Muscle of leg (tissue), 16 donors: ENCODE measurements at places on chromosomes 5 and 9. TPM values are rescaled to one million over a fixed set of nuclear protein-coding genes. Genes with fewer than 3 reads are reported as not detected.
A peak's percentile ranks its signal among the peaks of the same experiment; 100 is the strongest.

DNA sequence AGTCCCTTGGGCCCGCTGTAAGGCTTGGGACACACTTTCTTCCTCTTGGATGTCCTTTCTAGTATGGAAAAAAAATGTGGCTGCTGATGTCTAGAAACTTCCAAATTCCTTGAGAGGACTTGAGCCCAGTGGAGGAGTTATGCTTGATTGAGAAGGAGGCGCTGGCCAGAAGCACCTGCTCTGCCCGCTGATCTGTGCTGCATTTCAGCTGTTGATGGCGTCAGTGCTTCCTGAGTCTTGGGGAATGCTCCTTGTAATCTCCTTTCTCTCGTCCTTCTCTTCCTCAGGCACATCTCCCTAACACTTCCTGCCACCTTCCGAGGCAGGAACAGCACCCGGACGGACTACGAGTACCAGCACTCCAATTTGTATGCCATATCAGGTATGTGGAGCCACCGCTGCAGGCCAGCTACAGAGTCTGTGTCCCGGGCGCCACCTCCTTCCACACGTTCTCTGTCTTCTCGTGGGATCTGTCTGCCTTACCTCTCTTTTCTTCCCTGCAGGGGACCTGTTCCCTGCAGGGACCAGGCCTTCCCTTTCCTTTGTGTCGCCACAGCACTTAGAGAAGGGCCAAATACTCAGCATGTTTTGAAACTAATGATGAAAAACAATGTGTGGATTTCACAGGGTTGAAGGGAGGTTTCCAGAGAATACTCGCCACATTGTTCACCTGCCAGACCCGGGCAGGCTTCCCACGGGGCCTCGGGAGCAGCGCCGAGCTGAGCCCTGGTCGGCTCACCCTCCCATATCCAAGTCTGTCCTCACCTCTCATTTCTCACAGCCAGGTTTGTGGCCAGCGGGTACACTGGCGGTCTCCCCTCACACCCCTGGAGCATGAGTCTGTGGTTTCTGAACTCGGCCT is 95.2 kb downstream of the MVB12B start:
- DNase-seq = no peak

DNA sequence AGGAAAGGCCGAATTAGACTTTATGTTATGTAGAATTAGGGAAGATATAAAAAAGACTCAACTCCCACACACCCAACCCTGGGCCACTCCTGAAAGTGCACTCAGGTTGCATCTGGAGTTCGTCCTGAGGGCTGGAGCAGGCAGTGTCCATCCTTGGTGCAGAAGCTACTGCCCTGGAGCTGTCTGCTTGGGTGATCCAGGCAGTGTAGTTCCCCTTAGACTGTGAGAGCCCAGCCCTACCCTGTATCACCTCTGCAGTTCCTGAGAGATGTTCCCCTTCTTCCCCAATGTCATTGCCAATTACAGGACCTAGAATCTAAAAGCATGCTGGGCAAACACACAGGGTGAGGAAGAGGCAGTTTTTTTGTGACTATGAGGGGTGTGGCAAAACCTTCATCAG is 368.3 kb upstream of the ST8SIA4 start:
- DNase-seq = no peak

DNA sequence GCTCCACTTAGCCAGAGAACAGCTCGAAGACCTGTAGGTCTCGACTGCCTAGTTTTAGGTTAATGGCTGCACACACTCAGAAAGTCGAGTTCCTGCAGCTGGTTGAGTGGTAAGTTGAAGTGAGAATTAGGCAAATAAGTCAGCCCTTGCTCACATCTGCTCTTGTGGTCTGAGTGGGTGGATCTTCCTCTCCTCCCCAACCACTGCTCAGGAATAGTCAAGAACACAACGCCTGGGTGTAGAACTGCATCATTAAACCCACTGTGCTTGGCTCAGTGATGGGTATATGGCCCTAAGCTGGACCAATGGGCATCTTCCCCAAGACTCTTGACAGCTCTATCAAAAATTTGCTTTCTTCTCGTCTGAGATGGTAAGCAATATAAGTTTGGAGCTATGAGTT is 20.9 kb upstream of the ADAM19 start:
- DNase-seq = no peak

GRCh38 chr5:102794677-102795331 is 39.7 kb downstream of the PAM start:
- DNase-seq = no peak

GRCh38 chr5:148720257-148720656 is 65.9 kb upstream of the HTR4 start:
- no peak for DNase-seq

DNA sequence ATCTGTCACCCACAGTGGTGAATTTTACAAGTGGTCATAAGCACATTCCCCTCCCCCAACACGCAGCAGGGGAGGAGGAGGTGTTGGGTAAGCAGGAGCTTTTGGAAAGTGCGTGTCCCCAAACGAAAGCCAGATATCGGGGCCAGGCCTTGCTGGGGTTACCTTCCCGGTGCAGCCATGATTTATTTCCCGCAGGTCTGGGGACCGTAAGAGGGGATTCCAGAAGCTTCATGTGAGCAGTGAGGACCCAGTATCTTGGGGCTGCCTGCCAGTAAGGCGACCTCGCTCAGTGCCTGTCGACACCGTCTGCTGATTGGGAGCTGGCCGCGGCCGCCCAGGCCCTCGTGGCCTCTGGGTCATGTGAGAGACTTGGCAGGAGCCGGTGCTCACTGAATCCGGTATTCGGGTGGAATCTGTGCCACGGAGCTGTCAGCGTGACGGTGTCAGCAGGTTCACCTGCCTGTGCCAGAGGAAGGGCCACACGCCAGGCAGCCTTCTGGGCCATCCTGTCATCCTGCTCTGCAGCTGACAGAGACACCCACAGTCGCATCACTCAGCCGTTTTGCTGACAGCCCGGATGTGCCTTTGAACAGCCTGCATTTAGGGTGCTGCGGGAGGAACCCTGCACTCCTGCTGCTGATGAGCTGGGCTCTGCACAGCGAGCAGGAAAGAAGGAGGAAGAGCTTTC is 37.3 kb downstream of the SEC61B start:
- peak; percentile 84 for DNase-seq

- no peak for DNase-seq
These were observed 369.2 kb downstream of the PLK2 start for GRCh38 chr5:58090704-58091103.

DNA sequence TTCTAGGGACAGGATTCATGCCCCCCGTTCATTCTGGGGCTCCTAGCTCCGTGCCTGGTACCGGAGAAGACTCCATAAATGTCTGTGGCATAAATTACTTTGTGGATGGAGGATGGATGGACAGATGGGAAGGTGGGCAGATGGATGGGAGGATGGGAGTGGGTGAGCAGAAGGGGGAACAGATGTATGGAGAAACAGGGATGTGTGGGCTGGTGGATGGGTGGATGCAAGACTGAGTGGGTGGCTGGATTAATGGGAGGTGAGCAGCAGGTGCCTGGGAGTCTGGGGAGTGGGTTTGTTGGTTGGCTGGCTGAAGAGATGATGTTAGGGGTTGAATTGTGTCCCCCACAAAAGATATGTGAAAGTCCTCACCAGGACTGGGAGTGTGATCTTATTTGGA is 43.5 kb downstream of the SARDH start:
- no peak for DNase-seq

DNA sequence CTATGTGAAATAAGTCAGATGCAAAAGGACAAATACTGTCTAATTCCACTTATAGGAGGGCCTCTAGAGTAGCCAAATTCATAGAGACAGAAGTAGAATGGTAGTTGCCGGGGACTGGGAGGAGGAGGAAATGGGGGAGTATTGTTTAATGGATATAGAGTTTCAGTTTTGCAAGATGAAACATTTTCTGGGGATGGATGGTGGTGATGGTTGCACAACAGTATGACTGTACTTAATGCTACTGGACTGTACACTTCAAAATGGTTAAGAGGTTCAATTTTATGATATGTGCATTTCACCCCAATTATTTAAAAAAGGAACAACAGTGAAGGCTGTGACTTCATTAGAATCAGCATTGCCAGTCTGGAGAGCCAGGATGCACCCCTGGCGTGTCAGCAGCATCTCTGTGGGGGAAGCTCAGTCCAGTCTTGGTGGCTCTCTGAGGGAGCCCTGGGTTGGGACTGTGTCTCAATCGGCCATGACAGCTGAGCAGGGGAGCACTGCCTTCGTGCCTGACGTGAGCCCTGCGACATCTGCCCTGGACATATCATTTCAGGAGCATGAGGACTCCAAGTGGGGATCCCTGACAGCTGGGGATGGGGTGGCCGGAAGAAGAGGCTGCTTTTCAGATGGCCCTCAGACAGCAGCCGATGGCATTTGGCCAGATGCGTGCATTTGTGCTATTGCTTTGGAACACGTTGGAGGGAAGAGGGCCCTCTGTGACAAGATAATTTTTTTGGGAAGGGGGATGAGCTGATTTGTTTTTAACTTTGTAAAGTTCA is 130.8 kb upstream of the STC2 start:
- peak; percentile 85 for DNase-seq

DNA sequence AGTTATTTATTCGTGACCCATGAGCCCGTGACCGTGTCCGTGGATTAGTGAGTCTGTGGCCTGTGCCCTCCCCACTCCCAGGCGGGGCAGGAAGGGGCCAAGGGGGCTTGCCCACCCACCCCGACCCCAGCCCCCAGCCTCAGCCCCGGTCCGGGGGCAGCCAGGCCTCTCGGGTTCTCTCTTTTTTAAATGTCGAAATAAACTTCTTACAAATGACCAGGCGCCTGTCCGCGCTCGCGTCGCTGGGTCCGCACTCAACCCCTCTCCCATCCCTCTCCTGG is 7.6 kb downstream of the BARHL1 start:
- DNase-seq = no peak

DNA sequence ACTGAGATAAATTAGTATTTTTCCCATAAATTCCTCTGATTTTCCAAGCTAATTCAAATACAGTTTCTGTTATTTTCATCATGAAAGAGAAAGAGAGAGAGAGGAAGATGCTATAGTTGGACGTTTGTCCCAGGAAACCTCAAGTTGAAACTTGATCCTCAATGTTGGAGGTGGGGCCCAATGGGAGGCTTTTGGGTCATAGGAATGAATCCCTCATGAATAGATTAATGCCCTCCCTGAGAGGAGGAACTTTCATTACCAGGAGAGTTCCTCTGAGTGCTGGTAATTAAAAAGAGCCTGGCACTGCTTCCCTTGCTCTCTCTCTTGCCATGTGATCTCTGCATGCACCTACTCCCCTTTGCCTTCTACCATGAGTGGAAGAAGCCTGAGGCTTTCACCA is 189.9 kb upstream of the SMC2 start:
- DNase-seq = no peak

DNA sequence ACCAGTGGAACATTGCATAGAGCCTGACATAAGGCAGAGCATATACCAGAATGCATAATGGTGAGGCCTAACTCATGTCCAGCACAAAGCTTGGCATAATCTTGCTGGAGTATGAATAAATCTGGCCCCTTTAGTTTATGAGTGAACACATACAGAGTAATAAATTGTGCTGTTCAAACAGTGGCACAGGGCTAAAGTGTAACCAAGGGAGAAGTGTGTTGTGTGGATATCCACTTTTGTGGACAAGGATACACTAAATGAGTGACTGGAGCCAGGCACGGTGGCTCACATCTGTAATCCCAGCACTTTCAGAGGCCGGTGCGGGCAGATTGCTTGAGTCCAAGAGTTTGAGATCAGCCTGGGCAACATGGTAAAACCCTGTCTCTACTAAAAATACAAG is 29.4 kb upstream of the JMY start:
- no peak for DNase-seq

GRCh38 chr5:34957857-34958690 is 28.7 kb downstream of the DNAJC21 start:
- DNase-seq = peak; percentile 40

DNA sequence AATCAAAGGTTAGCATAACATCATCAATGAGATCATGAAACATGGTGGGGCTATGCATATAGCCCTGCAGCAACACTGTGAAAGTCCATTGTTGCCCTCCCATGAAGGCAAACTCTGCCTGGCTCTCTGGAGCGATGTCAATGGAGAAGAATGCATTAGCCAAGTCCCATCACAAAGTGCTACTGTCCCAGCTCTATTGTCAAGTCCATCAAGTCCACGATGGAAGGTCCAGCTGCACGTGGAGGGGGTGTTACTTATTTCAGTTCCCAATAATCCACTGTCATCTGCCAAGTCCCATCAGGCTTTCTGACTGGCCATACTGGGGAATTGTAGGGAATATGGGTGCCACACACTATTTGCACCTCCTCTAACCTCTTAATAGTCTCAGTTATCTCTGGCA is 10.8 kb downstream of the DMAC1 start:
- no peak for DNase-seq

- no peak for DNase-seq
These were observed 142.7 kb downstream of the TTLL11 start for GRCh38 chr9:121950441-121950840.

DNA sequence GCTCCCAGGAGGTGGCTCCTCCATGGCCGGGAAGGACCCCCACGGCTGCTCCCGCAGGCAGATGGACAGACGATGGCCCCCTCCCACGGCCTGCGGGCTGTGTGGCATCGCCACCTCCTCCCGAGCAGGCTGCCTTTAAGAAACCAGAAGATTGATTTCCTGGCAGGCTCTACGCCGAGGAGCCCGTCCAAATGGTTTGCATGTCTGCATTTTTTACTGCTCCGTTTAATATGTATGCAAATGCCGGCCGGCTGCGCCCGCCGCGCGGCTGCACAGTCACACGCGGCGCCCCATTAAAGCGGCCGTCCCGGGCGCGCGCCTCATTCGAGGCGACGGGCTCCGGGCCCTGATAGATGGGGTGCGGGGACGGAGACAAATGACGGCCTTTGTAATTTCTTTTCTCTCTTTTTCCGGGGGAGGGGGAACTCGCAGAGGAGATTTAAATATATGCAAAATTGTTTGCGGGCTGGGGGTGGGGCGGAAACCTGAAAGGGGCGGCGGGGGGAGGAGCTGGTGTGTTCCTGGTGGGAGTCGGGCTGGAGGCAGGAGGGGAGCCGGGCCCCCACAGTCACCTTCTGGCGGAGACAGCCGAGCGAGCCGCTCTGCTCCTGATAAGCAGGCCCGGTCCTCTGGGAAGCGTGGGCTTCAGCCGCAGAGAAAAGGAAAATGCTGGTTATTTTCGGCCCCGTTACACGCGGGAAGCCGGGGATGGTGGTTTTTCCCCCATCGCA is 158.7 kb upstream of the IER5L start:
- peak; percentile 87 for DNase-seq

GRCh38 chr5:154862766-154863165 is 4.3 kb downstream of the CNOT8 start:
- DNase-seq = no peak

DNA sequence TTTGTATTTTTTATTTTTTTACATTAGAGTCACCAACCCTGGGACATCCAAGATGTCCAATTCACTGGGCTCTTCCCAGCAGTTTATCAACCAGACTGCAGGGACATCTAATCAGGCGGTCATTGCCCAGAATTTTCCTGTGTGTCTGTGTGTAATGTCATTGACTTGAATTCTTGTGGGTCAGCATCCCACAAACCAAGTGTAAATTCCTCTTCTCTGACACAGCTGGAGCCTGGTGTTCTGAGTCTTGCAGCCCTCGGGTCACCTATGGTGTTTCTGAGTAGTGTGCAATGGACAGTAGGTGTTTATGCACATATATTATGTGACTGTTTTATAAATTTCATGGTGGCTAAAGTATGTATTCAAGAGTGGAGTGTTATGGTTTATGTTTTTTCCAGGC is 815.7 kb downstream of the SEMA5A start:
- DNase-seq = no peak

NPDC1 gene
- 63.4 TPM for polyA plus RNA-seq

PCDHA10 gene
- 0.05 TPM for polyA plus RNA-seq

NMUR2 gene
- polyA plus RNA-seq = 0.55 TPM

F12 gene
- polyA plus RNA-seq = 0.45 TPM

HMGXB3 gene
- polyA plus RNA-seq = 17.3 TPM

SPINK7 gene
- polyA plus RNA-seq = not detected

NR6A1 gene
- polyA plus RNA-seq = 0.71 TPM

SARDH gene
- 5.7 TPM for polyA plus RNA-seq
